Activated CD4-positive, CD25-positive, alpha-beta regulatory T cell treated with anti-CD3 and anti-CD28 coated beads, Interleukin-2, amount 50 U/mL, for 24 hours (primary cell): ENCODE measurements at places on chromosomes 5 and 9.
A peak's percentile ranks its signal among the peaks of the same experiment; 100 is the strongest.

DNA sequence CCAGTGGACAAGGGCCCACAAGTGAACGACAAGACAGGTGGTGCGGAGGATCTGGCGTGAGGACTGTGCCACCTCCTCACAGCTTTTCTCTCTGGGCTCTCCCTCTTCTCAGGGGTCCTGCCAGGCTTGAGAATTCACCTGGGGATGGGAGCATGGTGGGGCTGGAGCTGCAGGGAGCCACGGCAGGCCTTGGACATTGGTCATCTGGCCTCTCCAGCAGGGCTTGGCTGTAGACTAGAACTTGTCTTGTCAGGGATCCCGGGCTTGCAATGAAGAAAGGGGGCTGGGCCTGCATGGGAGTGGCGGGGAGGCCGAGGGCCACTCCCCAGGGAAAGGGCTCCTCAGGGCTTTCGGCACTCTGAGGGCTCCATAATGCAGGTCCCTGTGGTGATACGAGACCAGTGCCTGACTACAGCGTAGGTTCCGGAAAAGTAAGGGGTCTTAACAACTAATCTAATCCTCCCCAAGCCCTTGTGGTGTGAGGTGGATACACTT lies 126.7 kb downstream of the MACROH2A1 start:
- ATAC-seq, result no peak

GRCh38 chr5:73417303-73418034 lies 31.1 kb downstream of the FOXD1 start:
- no peak for ATAC-seq

- ATAC-seq, result no peak
These were observed 278.2 kb downstream of the BRINP1 start for GRCh38 chr9:119091074-119091473.

GRCh38 chr5:111584651-111585050 lies 72.3 kb upstream of the STARD4 start:
- no peak for ATAC-seq

- ATAC-seq, result peak; percentile 71
These were observed 3.1 kb upstream of the IL7R start for GRCh38 chr5:35853631-35854030.

- ATAC-seq, result no peak
These were observed 53.3 kb upstream of the ZBED3 start for GRCh38 chr5:77140350-77140749.

- peak; percentile 36 for ATAC-seq
These were observed 263.9 kb downstream of the SAXO1 start for GRCh38 chr9:18768951-18769622.

DNA sequence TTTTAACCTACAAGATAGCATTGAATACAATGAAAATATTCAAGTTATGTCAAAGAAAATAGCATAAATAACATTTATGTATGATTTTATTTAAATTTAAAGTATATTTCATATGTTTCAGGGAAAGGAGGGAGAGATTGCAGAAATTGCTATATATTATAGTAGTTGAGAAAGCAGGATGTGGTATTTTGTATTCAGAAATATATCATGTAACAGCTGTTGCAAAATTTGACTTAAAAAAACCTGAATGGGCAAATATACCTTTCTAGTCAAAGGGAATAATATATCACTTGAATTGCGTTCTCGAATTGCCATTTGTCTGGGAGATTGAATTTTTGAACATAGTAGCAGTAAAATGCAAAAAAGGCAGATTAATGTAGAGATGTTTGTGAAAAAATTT lies 80.6 kb downstream of the PAM start:
- no peak for ATAC-seq

DNA sequence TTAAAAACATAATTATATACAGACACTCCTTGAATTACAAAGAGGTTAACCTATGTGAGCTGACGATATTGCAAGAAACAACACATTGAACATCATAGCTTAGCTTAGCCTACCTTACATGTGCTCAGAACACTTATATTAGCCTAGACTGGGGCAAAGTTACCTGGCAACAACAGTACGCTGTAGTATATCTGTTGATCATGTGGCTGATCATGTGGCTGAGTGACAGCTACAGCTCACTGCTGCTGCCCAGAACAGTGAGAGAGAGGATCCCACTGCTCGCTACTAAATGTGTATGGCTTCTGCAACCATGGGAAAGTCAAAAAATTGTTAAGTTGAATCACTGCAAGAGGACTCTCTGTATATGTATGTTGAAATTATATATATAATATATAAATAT lies 169.9 kb downstream of the CDH9 start:
- ATAC-seq, result no peak

DNA sequence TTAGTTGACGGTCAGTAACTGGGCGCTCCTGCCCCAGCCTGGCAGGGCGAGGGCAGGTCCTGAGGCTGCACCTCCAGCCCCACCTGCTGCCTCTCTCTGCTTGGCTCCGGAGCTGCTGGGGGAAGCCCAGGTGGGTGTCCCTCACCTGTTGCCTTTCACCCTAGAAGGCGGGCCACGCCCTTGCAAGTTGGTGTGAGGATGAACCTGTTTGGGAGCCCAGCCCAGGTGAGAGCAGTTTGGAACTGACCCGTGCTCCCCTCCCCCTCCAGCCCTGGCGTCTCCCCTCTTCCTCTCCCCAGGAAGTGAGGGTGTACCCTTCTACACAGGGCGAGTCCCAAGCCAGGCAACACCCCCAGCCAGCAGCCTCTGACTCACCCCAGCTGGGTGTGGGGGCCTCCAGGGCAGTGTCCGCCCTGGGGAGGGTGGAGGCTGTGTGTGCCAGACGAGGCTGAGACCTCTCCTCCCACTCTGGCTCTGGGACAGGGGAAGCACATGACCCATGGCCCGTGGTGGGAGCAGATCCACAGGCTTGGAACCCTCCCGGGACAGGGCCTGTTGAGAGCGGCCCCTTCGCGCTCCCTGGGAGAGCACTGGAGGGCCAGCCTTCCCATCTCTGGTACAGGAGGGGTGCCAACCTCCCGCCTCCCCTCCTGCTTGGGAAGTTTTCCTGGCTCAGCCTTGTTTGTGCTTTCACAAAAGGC lies 10.4 kb downstream of the LRRC8A start:
- ATAC-seq, result peak; percentile 64

GRCh38 chr9:95506428-95506677 lies 10.4 kb downstream of the PTCH1 start:
- ATAC-seq, result no peak

GRCh38 chr5:142578161-142578830 lies 107.6 kb downstream of the FGF1 start:
- no peak for ATAC-seq

DNA sequence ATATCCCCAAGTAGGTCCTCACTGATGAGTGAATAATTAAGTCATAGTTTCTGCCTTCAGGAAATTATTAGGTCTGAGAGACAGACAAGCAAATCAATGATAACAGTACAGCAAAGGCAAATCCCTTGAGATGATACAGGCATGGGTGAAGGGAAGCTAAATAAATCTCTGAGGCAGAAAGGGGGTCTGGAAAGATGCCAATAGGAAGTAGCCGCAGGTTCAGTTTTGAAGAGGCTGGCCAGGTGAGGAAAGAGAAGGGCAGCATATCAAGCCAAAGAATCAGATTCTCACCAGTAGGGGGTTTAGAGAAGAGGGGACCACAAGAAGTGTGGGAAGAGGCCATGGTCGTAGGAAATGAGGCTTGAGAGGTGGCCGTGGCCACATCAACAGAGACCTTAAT lies 85.8 kb downstream of the KIAA1958 start:
- no peak for ATAC-seq

- ATAC-seq, result no peak
These were observed 87.1 kb downstream of the OSTF1 start for GRCh38 chr9:75175395-75175794.

DNA sequence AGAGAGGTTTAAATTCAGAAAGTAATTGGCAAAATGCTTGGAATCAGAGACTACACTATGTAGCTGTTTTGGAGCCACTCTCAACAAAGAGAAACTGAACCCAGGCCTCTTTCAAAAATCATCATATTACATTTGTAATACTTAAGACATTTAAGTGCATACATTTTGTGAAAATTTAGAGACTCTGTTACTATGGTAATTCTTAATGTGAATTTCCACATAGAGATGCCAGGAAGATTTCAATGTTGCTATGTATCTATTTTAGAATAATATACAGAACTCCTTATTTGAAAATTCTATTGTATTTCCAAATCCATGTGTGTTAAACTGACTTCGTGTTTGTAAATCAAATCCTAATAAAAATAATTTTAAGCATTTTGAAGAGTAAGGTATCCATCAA lies 1260.9 kb upstream of the C9orf72 start:
- no peak for ATAC-seq

- ATAC-seq, result no peak
These were observed 251.2 kb downstream of the NFIB start for GRCh38 chr9:14062586-14063221.

DNA sequence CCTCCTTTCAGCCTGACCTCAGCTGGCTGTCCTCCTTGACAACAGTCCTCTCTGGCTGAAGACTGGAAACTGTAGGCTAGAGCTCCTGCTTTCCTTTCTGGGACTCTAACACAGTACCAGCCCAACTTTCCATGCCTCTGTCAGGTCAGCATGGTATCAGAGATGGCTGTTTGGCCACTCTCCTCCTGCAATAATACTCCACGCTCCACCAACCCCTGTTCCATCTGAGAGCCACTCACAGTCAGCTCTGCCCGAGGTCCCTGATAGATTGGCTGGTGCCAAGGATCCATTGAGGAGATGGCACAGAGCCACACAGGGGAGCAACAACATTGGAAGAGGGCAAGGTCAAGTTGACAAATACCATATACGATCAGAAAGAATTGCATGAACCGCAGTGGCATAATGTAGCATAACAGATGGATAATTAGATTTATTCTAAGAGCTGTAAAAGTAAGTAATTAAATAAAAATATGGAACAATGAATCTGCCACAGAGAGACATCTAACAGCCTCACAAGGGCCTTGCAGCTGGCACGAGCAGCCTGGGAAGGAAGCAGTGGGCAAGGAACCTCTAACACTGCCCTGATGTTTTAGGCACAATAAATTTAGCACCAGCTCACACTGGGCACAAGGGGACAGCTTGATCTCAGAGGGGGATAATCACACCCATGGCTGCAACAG lies 94.3 kb upstream of the LRRTM2 start:
- no peak for ATAC-seq

- ATAC-seq, result no peak
These were observed 353.7 kb downstream of the ARL15 start for GRCh38 chr5:53956632-53957031.

DNA sequence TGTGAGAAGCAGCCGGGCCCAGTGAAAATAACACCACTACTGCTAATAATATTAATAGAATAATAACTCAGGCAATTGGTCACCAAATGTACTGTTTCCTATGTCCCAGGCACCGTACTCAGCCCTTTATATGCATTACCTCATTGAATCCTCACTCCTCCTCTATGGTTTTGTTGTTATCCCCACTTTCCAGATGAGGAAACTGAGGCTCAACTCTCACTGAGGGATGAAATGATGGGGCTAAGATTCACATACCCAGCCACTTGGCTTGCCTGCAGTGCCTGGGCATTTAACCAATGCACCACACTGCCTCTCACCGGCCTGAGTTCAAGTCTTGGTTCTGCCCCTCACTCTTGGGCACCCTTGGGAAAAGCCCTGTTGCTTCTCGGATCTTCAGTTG lies 34.1 kb downstream of the WHRN start:
- no peak for ATAC-seq

GRCh38 chr5:1103093-1103492 lies 8.8 kb downstream of the SLC12A7 start:
- ATAC-seq, result no peak

GRCh38 chr9:71966601-71967000 lies 55.2 kb downstream of the C9orf85 start:
- no peak for ATAC-seq

DNA sequence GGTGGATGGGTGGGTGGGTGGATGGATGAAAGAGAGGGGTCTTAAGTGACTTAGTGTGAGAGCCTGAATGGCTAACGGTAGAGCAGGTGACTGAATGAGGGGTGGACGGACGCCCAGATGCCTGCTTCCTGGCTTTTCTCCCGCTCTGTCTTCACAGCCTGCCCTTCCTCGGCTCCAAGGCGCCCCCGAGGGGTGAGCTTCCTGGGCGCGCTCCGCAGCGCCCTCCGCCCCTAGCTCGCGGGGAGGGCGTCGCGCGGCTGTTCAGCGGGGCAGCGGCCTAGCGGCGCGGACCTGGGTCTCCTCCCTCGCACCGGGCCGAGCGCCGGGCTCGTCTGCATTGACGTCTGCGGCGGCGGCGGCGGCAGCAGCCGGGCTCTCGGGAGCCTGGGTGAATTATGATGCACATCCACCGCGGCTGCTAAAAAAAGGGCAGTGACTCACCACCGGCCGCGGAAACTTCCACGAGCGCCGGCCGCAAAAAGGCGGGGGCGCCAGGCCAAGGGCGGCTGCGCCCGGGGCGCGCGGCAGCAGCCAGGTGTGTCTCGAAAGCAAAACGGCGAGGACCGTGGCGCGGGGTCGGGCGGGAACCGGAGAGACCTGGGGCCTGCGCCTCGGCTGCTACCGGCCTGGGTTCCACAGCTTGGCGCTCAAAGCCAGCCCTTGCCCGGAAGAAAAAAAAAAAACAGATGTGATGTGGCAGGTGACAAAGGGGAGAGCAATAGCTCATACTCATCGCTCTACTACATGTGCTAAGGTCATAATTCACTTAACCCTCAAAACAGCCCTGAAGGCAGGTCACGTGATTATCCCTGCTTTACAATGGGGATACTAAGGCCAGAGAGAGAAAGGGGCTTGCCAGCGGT lies 143.0 kb upstream of the ADRA1B start:
- peak; percentile 89 for ATAC-seq

DNA sequence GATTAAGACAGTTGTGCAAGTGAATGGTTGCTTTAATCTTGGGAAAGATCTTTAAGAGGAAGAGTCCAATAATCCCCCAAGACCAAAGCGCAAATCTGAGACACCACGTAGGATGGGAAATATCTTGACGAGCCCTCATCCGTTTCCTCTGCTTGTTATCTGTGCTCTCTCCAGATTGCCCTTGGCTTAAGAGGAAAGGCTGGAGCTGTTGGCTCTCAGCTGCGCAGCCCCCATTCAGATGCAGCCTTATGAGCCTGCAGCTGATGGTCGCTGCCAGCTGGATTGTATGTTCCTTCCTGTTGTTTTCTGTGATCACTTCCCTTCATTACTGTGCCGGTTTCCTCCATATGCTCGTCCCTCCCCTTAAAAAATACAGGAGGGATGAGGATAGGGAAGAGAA lies 47.7 kb downstream of the PWWP2A start:
- ATAC-seq, result no peak

DNA sequence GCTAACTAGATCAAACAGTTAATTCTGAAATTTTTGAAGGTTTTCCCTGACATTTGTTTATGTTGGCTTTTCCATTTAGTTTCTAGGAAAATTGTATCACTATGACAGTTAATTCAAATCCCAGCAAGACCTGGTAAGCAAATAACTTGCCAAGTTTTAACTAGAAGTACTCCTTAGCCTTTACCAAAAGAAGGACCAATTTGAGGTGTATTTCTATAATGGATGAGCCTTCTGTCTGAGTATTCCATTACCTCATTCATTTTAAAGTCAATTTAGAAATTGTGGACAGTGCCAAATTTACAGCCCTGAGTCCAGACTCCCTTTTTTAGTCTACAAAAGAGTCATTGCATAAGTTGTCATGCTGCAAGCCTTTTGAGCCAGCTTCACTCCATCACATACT lies 687.6 kb downstream of the CETN3 start:
- no peak for ATAC-seq

DNA sequence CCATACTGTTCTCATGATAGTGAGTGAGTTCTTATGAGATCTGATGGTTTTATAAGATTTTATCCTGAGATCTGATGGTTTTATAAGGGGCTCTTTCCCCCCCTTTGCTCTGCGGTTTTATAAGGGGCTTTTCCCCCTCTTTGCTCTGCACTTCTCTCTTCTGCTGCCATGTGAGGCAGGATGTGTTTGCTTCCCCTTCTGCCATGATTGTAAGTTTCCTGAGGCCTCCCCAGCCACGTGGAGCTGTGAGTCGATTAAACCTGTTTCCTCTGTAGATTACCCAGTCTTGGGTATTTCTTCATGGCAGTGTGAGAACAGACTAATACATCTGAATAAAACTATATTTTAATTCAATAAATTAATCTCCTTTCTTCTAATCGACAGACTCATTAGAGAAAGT lies 64.9 kb upstream of the ZSWIM6 start:
- no peak for ATAC-seq
